Activated CD4-positive, alpha-beta memory T cell treated with anti-CD3 and anti-CD28 coated beads, Interleukin-2, amount 10 ng/mL, durations not matched to agents 7 days and 5 days (primary cell): ENCODE measurements at places on chromosomes 3 and 15.

GRCh38 chr15:79849789-79850188, 47.0 kb downstream of the MTHFS start:
- DNase-seq = peak; percentile 27

DNA sequence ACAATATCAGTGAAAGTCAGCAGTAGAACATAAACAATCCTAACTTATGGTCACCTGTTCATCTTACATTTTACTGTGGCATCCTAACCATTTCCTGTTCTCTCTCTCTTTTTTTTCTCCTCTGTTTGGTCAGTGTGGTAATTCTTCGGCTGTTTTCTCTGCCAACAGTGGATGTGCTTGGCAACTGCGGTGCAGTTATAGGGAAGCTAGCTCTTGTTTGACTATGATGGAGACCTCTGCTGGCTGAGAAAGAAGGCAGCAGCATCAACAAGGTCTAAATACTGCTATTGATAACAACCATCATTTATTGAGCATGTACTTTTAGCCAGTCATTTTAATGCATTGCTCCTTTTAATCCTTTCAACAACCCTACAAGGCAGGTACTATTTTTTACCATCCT, 723 bp upstream of the DRD3 start:
- DNase-seq = peak; percentile 19

- DNase-seq = no peak
Observed at GRCh38 chr3:57967590-57967989, 40.6 kb upstream of the FLNB start.

DNA sequence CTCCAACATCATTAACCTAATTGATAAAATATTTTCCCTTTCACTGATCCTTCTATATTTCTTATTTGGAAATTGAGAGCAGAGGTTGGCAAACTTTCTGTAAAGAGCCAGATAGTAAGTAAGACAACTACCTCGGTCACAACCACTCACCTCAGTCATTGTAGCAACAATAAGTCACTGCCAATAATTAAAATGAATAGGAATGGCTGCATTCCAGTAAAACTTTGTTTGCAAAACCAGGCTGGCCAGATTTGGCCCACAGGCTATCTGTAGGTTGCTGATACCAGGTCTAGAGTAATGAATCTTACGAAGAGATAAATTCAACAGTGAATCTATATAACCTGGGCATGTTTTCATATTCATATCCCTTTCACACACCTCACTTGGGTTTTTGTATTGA, 316.2 kb upstream of the TBC1D5 start:
- DNase-seq = no peak

GRCh38 chr3:187931101-187931500, 185.8 kb upstream of the BCL6 start:
- DNase-seq = no peak

GRCh38 chr15:52013151-52013791, 5.7 kb upstream of the MAPK6 start:
- no peak for DNase-seq

DNA sequence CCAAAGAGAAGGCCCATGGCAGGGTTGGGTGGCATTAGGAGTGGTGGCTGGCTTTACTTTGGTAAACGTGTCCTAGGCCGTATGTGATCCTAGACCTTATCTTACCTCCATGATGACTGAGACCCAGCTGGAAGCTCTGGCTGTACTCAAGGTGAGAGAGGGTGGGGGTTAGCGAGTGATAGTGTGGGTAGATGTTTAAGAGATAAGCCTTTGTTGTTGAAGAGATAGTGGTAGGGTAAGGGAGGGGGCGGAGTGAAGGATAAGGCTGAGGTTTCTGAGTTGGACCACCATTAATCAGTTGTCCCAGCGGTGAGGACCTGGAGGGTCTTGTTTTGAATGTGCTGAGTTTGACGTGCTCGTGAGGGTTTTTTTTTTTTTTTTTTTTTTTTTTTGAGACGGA, 61.5 kb upstream of the ULK4 start:
- DNase-seq = no peak

DNA sequence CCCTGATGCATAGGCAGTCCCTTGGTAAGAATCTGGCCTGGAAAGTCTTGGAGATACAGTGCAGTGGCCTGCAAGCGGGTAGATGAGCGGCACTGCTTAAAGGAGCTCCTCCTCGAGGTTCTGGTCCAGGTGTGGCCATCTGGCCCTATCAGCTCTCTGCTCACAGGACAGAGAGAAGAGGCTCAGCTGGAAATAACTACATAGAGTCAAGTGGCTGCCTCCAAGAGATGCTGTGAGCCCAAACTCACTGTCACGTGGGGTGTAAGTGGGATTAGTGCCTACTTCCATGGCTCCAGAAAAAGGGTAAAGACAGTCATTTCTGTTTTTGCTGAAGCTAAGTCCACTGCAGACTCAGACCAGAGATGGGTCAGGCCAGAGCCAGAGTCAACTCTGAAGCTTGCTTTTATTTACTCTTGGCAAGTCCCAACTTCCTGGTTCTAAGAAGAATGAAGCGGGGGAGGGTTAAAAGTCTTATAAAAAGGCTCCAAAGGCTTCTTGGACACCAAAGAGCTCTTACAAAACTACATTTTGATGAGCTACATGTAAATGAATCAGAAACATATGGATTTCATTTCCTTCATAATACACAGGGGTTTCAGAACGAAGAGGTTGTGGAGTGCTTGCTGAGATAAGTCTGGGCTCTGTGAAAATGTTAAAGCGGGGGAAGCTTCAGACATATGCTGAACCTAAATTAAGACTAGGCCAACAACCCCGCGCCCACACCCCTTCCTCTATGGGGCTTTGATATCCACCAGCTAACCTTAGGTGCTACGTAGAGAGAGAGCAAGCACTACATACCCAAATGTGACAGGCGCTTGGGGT, 77.1 kb downstream of the PDZRN3 start:
- DNase-seq = no peak

DNA sequence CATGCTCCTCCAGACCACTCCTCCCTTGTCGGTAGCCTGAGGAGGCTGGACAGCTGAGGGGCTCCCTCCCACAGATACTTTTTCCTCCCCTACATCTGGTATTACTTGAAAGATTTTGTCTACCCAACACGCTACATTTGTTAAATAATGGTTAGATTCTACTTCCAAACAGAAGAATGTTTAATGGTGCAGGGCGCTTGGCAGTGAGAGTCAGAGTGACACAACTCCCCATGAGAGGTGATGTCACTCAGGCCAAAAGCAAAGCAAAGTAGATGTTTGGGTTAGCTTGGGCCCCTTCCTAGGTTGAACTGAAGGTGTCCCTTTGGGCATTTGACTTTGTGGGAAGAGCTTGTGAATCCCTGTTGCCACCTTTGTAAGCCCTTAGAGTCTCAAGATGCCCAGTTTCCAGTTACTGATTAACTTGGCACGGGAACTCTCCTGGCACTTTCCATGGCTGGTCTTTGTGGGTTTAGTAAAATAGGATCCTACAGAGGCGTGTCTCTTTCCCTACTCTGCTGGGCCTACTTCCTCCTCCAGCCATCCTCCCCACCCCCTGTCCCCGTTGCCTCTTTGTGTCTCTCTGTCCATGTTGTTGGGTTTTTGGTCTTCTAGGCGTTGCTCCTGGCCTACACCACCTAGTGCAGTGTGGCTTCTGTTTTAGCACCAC, 5.6 kb downstream of the LIMD1 start:
- no peak for DNase-seq

GRCh38 chr3:123157209-123157597, 44.5 kb upstream of the SEC22A start:
- DNase-seq = no peak

DNA sequence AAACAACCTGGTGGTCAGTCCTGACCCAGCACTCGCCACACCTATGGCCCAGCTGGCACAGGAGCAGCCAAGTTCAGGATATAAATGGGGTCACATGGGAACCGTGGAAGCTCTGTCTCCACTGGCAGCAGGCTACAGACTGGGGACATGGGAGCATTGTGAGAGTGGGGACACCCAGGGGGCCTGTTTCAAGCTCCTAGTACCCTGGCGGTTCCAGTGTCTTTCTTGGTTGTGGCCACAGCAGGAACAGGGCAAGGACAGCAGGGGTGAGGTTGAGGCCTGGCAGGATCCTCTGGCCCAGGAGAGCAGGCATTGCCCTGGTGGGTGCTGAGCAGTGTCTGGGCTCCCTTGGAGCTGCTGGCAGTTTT, 1.9 kb downstream of the CSK start:
- no peak for DNase-seq
